Fibroblast of pulmonary artery (primary cell): ENCODE measurements at places on chromosomes 13 and 19.
A peak's percentile ranks its signal among the peaks of the same experiment; 100 is the strongest.

DNA sequence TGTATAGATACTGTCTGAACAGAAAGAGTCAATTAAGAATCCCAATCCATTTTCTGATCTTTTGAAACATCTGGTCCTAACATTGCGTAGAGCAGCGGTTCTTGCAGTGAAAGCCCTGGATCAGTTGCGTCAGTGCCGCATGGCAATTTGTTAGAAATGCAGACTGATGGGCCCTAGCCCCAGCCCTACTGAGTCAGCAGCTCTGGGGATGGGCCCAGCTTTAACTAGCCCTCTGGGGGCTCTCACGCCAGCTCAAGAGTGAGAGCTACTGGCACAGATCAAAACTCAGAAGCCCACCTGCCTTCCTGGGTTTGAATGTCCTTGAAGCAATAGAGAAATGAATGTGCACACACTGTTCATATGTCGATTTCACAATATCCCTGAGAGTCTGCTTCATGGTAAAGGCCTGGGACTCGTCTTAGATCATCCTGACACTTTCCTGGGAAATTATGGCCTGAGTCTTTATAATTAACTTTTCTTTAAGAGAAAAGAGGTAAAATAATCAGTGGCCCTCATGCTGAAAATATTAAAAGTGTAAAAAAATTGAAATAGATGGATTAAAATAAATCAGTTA, 206.8 kb upstream of the TMTC4 start:
- peak; percentile 7 for DNase-seq

GRCh38 chr19:14562660-14563589, 8.9 kb downstream of the NDUFB7 start:
- DNase-seq: no peak

DNA sequence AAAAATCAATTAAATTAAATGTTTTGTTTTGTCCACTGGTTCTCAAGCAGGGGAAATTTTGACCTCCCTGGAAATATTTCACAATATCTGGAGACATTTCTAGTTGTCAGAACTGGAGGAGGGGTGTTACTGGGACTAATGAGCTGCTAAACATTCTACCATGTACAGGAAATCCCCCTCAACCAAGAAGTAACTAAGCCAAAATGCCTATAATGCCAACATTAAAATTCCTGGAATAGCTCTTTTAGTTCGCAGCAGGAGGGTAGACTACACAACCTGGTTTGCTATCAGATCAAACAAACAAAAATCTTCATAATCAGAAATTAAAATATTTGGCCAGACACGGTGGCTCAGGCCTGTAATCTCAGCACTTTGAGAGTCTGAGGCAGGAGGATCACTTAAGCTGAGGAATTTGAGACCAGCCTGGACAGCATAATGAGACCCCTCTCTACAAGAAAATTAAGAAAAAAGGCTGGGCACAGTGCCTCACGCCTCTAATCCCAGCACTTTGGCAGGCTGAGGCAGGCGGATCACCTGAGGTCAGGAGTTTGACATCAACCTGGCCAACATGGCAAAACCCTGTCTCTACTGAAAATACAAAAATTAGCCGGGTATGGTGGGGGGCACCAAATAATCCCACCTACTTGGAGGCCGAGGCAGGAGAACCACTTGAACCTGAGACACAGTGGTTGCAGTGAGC, 13.7 kb upstream of the SMARCA4 start:
- peak; percentile 55 for DNase-seq

DNA sequence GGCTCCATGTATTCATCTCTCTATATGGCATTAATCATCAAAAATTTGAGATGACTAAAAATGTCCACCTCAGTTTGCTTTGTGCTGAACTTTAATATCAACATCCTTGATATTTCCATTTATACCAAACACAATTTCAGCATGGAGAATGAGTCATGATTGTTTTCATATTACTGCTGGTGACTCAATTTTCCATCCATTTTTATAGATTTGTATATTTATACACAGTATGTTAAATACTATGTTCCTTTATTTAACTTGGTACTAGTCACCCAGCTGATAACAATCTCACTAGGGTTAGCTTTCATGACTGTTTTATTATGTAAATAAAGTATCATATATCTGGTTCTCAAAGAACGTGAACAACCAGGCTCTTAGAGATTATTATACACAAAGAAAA, 1255.1 kb downstream of the SLITRK1 start:
- DNase-seq: peak; percentile 24

GRCh38 chr13:92175330-92175729, 776.9 kb downstream of the GPC5 start:
- peak; percentile 87 for DNase-seq

- DNase-seq: no peak
These were observed 859 bp downstream of the ZNF433 start for GRCh38 chr19:12034620-12035019.

GRCh38 chr13:113794086-113794485, 35.1 kb downstream of the TMEM255B start:
- no peak for DNase-seq

DNA sequence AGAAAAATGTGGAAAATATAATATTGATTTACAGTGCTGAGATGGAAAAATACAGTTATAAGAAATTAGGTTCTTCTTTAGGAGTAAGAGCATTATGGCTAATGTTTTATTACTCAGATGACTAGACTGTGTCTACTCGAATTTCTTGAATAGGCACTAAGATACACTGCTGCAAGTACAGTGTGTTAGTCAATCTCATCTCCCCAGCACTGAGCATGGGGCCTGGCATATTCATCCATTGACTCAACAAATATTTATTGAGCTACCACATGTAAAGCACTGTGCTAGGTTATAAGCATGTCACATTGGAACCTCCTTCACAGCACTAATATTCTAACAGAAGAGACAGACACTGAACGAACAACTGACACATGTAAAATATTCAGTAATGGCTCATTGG, 242.5 kb upstream of the GPC6 start:
- no peak for DNase-seq

DNA sequence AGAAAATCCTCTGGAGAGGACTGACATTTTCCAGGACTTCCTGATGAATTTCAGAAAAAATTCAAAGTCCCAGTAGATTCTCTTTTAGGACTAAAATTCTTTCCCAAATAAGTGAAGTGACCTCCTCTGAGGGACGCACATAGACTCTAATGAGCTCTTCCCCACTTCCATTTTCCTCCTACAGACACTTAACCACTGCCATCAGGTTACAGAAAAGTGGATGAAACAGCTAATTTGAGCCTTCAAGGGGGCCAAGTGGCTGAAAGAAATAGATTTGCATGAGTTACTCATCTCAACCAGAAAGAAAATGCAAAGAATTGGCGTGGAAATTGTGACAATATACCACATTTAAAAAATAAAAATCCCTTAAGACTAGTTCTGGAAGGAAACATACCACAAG, 185.3 kb upstream of the EDNRB start:
- DNase-seq: no peak

- peak; percentile 38 for DNase-seq
These were observed 545.2 kb downstream of the GPC6 start for GRCh38 chr13:93771782-93772181.

DNA sequence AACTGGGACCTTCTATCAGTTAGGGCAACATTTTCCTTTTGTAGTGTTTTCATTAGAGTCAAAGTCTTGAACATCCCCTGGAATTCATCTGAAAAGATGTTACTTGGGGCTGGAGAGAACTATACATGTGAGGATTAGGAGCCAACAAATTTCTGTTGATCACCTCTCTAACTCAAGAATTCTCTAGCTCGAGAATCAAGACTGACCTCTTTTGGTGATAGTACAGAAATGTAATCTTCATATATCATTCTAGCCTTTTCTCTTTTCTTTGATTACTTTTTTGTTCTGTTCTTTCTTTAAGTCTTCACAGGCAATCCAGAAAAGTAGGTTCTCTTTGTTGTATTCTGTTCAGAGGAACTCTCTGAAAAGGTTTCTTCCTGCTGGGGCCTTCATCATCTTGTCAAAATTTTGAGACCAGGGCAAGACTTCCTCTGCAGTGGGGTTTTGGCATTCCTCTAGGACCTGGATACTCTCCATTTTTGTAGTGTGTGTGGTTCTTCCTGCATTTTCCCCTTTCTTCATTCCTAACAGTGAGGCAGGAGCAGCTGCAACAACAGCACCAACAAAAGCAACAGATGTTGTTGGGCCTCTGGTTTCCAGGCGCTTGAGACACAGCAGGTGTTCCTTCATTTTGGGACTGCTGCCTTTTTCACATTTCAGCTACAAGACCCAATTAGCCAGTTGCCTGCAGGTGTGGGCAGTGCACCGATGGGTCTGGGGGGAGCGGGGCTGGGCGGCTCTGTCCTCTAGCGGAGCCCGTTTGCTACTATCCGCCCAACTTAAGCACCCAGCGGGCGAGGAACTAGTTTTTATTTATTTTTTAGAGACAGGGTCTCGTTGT, 26.2 kb downstream of the ELF1 start:
- DNase-seq: no peak

- DNase-seq: no peak
These were observed 2.7 kb downstream of the AMER2 start for GRCh38 chr13:25169356-25169755.

DNA sequence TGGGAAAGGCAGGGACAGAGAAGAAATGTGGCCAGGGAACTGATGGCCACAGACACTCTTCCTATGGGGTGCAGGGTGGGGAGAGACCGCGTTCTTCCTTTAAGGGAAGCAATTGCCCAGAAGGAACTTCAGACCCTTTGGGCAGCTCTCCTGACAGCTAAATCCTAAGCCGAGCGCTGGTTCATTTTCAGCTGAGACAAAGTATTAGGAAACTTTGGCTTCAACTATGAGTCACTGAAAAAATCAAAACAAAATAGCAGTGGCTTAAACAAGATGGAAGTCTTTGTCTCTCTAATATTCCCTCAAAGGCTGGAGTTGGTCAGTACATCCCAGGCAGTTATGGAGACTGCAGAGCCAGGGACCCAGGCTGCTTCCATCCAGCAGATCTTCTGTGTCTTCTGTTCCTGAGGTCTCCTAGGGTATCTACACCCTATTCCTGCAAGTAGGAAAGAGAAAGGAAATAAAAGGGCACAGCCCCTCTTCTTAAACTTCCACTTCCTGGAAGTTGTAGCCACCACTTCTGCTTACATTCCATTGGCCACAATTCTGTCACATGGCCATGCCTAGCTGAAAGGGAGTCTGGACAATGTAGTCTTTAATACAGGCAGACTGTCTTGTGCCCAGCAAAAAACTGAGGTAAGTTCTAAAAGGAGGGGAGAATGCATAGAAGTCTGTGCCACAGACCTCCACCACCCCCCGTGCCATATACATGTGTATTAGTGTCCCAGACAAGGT, 163.5 kb downstream of the KATNAL1 start:
- DNase-seq: peak; percentile 59

DNA sequence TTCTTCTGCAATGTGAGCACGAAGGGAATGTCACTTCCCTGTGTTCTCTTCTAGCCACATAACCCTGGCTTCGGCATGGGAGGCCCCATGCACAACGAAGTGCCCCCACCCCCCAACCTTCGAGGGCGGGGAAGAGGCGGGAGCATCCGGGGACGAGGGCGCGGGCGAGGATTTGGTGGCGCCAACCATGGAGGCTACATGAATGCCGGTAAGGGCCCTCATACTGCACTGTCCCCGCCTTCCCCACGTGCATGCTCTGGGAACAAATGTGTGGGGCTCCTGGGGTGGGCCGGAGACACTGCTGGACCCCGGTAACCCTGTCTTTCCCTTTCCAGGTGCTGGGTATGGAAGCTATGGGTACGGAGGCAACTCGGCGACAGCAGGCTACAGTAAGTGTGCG, 17.7 kb upstream of the QTRT1 start:
- no peak for DNase-seq

GRCh38 chr19:3178377-3178972, at the start of gene S1PR4:
Gene S1PR4, plus strand, starts transcription at chr19:3178769. Its CDS starts 24 bp downstream, at chr19:3178793.
- no peak for DNase-seq

DNA sequence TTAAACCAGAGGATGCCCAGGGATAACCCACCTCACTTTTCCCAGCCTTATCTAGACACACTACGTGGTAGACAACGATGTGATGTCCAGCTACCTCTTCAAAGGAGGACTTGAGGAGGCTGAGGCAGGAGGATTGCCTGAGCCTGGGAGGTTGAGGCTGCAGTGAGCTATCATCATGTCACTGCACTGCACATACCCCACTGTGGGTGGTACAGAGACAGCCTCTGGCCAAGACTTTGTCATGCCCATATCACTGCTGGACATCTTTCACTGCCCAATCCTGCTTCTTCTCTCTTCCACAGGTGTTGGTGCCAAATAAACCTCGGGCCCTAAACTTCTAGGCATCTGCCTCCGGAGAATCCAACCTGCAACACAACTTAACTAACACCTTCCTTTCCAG, 85.8 kb downstream of the FAM216B start:
- no peak for DNase-seq

DNA sequence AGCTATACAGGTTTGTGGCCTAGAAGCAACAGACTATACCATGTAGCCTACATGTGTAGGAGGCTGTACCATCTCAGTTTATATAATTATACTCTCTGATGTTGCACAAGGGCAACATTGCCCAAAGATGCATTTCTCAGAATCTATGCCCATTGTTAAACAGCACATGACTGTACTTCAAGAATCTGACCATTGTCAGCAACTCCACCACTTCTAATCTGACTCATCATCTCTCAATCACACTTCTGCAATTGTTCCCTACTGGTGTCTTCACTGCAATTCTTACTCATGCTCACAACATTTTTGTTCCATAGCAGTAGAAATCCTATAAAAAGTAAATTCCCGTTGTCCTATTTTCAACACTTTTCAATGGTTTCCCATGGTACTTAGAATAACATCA, 63.9 kb upstream of the ATXN8OS start:
- DNase-seq: peak; percentile 0

GRCh38 chr19:30891051-30891450, 458.2 kb downstream of the TSHZ3 start:
- DNase-seq: no peak

GRCh38 chr13:25979371-25979770, 72.4 kb downstream of the SHISA2 start:
- DNase-seq: no peak

DNA sequence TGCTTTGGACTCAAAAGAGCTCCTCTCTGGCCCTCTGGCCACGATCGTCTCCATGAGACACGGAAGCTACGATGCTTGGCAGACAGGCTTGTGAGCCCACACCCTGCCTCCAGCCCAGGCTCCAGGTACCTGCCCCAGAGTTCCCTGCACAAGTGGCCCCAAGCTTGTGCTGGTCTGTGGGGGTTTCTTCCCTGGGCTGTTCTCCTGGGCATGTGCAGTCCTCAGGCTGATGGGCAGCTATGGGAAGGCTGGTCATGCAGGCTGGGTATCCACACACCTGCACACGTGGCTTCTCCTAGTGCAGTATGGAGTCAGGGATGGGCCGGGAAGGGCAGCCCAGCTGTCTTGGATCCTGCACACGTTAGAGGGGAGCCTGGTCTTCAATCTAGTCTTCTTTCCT, 43.1 kb downstream of the TEX29 start:
- no peak for DNase-seq

- DNase-seq: no peak
These were observed 6.6 kb upstream of the WDFY2 start for GRCh38 chr13:51577690-51578089.

DNA sequence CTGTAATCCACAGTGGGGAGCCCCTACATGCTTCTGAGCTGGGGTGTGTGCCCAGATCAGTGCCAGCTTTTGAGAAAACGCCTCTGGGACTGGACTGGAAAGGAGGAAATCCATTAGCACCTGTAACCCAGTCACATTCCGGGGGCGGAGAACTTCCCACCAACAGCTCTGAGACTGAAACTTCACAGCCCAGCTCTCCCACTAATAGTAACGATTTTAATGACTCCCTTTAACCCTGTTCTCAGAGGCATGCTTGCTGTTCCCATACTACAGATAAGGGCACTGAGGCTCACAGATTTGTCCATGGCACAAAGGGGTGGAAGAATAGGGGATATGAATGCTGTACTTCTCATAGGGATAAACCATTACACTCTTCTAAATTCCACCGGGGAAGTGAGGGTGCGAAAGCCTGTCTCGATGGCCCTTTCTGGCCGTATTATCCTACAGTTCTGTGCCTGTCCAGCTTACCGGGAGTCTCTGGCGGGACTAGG, 851 bp downstream of the FBXO46 start:
- DNase-seq: no peak
